HT1080 (cell line): ENCODE measurements at places on chromosomes 4 and X.
A peak's percentile ranks its signal among the peaks of the same experiment; 100 is the strongest.

DNA sequence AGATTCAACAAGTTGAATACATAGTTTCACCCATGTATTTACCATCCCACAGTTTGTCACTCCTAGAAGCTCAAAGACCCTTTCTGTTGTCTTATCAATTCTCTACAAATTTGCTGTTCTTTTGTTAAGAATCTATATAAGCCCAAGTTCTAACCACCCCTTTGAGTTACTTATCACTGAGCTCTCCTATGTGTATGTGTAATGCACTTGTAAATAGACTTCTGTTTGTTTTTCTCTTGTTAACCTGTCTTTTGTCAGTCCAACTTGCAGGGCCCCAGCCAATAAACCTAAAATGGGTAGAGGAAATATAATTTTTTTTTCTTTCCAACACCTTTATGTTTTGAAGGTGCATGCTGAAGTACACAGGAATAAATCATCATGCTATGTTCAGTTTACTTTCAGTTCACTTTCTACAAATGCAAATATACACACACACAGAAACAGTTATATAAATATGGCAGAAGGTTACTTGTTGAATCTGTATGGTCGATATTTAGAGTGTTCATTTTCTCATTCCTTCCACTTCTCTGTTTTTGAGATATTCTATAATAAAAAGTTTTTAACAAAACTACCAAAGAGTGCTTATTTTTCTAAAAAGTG, 22.3 kb upstream of the CLOCK start:
- no peak for DNase-seq

- no peak for DNase-seq
Measured at GRCh38 chr4:159150396-159150795, 47.5 kb downstream of the RAPGEF2 start.

GRCh38 chr4:38800961-38801450, 3.6 kb downstream of the TLR1 start:
- no peak for DNase-seq

DNA sequence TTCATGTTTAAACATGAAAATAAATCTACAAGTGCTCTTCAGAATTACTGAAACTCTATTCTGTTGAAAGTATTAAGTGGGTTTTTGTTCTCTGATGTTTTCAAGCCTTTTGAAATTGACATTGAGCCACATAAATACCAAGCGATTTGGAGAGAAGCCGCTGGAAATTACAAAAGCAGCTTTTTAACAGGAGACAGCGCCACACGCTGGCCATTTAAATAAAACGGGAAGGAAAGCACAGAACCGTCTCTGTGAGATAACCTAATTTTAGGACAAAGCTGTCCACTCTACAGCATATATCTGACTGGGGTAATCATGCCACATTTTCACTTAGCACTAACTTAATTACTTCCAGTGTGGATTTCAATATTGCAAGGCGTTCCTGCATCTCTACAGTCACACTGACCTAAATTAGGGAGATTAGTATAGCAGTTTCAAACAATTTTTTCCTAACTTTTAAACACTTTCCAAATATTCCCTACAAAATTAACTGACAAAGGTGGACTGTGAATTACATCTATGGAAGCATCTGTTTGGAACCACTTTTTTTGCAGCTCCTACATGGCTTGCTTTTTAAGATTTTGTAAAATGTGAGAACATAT, 6.8 kb upstream of the ANOS1 start:
- DNase-seq: peak; percentile 13

- DNase-seq: no peak
Measured at GRCh38 chrX:69045616-69046345, 119.5 kb downstream of the PJA1 start.

DNA sequence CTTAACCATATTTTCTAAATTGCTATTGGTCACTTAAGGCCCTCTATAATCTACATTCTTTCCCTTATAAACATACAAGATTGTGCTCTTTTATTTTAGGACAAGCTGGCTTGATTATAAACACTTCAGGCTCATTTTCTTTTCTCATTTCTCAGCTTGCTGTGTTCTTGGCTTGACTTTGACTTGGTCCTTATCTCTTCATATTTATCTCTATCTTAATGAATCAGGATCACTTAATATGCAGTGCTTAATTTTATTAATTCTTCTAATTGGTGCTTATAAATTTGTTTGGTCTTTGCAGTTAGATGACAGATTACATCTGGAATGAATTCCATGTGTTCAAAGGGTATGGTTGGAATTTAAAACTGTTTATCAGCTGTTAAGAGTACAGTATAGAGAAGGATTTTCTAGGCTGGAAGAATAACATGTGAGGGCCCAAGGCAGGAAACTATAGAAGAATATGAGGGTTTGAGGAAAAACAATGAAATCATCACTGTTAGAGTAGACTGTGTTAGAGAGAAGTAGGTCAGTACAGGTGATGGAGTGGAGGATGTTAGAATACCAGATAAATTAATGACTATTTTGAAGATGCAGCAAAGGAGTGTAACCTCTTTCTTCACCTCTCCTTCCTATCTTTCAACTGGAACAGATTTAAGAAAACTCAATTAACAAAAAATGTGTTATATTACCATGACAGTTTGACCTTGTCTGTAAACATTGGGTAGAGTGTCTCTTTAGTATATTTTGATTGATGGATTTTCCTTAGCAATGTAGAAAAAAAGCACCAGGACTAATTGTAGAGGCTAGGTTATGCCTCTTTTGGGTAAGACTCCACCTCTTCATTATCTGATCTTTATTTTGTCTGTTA, 169.6 kb downstream of the RAPGEF2 start:
- no peak for DNase-seq

DNA sequence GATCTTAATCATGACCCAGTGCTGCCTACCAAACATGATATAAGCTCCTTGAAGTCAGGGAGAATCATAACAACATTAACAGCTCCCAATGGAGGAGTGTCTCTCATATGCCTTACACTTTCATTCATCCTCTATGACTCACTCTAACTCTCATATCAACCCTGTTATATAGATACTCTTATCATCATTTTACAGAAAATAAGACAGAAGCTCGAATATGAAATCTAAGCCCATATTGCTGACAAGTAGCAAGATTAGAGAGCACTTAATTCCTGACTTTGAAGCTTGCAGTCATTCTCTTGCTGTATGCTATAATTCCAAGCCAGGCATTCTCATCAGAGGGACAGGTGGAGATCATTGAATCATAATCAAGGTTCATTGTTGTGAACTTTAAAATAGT, 476.7 kb upstream of the ATOH1 start:
- DNase-seq: no peak

GRCh38 chr4:35447474-35447873, 796.8 kb downstream of the ARAP2 start:
- no peak for DNase-seq

GRCh38 chrX:131239057-131239456, 50.0 kb downstream of the IGSF1 start:
- DNase-seq: no peak

DNA sequence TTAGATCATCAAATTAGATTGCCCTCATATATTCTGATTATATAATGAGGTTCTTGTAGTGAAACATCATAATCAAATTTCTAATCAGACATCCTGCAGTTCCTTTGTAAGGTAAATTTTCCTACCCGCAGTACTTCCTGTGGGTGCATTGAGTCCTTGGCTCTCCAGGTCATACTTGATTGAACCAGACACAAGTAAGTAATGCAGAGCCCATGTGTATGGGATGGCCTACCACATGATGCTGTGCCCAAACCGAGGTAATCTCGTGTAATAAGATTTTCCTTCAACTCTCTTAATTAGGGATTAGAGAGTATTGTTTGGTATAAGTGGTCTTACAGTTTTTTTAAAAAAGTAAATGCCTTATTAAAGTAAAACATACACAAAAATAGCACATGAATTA, 1841.8 kb downstream of the PCDH7 start:
- no peak for DNase-seq

- no peak for DNase-seq
Measured at GRCh38 chr4:151182455-151182996, 83.1 kb downstream of the RPS3A start.

DNA sequence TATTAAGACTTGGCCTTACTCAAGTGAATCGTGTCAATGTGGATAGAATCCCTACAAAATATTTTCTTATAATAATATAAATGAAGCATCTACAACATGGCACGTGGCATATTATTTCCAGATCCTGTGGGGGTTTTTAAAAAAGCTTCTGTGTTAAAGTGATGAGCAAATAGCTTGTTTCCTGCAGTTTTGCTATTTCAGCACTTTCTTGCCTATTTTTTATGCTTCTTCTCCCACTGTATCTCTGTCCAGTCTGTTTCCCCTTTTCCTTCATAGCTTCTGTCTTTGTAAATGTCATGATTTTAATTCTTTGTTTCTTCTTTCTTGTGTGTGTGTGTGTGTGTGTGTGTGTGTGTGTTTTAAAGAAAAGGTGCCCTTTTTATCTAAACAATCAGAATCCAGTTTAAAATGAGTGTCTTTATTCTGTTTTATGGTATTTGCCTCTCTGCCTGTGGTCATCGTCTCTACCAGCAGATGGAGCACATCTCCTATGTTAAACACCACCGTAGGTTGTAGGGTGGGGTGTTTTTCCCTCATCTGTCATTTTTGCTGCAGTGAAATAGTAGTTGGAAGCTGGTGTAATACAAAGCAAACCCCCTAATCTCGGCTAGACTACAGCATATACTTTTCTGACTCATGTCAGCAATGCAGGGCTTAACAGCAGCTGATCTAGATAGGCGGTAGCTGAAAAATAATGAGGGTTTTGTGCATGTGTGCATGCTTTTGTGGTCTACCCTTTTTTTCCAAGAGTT, 33.1 kb downstream of the FTHL17 start:
- DNase-seq: peak; percentile 30

GRCh38 chr4:114466299-114466698, 132.3 kb upstream of the UGT8 start:
- no peak for DNase-seq

- no peak for DNase-seq
Measured at GRCh38 chr4:183905593-183906488, 734 bp downstream of the STOX2 start.

GRCh38 chrX:138001226-138001625, 435.3 kb downstream of the ZIC3 start:
- DNase-seq: no peak

DNA sequence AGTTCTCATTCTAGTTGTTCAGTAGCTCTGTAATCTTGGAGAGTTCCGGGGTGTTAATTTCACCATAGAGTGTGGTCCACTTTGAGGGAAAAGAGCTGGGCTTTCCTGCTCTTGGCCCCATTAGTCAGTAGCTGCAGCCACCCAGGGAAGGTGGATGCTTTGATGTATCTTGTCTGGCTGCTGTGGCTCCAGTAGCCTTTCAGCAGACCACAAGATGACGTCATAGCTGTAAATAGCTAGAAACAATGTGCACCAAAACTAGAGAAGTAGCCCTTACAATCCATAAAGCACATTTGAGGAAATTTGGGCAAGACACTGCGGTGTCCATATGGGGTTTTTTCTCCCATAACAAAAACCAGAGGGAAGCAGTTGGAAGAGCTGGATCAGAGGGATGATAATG, 32.9 kb upstream of the PRPS2 start:
- DNase-seq: no peak

GRCh38 chr4:161167539-161167938, 996.3 kb downstream of the FSTL5 start:
- DNase-seq: no peak

- peak; percentile 71 for DNase-seq
Measured at GRCh38 chr4:139223682-139224317, 46.8 kb upstream of the ELF2 start.

DNA sequence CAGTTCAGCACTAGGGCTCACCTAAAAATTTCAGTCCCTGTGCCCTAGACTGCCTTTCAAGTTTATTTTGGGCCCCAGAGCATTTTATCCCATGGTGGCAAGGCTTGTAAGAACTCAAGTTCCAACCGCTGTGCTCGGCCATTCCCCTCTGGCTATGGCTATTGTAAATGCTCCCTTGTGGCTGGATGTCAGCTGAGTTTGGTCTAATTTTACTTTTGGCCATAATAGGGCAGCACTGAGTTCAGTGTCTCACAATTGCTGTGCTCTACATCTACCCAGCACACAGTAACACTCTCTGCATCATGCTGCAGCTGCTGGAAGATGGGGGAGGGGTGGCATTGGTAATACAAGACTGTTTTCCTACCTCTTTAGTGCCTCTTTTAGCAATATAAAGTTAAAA, 210.8 kb upstream of the IRS4 start:
- no peak for DNase-seq

DNA sequence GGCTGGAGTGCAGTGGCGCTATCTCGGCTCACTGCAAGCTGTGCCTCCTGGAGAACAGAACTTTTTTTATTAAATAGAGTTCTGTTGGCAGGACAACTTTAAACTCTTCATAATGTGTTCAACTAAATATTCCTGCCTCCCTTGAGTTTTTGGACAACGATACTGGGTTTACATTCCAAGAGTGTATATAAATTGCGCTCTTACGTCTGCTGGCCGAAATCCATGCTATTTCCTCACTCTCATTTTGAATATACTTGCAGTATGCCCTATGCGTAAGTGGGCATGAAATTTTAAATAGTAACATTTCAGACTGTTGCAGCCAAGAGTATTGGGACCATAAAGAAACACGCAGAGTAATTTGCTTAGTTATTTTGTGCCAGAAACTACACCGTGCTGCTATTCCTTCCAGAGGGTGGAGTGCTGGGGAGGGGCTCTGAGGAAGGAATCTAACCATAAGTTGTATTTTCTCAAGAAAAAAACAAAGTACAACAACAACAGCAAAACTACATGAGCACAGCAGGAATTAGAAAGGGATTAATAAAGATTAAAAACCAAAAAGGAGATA, 480.0 kb downstream of the NLGN4X start:
- DNase-seq: no peak

- DNase-seq: peak; percentile 67
Measured at GRCh38 chrX:68822641-68823410, 6.0 kb upstream of the EFNB1 start.

DNA sequence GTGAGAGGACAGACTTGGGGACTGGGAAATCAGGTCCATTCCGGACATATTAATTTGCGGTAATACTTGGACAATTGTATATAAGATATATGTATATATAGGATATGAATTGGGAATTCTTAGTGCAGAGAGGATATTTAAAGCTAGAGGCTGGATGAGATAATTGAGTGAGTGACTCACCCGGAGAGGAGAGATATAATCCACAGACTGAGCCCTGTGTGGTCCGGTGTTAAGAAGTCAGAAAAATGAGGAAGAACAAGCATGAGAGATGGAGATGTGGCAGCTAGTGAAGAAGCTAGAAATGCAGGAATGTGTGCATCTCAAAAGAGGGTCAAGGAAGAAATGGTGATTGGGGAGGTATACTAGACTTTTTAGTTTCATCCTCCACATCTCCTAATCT, 336.2 kb downstream of the SLC7A11 start:
- no peak for DNase-seq
